Amygdala (tissue), 56 donors: ENCODE measurements at places on chromosomes 1 and 21.

GRCh38 chr1:245396615-245397014 is 241.8 kb downstream of the KIF26B start:
- DNase-seq, result no peak

DNA sequence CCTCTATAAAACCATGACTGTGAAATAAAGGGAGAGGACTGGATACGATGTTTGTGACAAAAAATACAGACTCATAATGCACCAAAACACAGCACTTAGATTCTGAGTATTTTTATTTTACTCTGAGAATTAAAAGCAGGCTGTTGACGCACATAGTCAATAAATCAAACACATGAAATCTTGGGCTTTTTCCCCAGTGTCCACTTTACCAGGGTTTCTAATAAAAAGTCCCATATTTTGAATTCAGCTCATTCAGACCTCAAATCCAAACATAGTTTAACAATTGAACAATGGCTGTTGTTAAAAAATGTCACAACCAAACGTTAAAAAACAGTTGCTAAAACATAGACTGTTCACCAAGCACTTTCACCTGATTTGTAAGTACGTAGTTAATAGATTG is 553.4 kb downstream of the LTN1 start:
- DNase-seq, result no peak

GRCh38 chr1:2880812-2881295 is 79.4 kb upstream of the TTC34 start:
- DNase-seq, result no peak

GRCh38 chr1:168260393-168260792 is 20.3 kb upstream of the TBX19 start:
- DNase-seq, result no peak

DNA sequence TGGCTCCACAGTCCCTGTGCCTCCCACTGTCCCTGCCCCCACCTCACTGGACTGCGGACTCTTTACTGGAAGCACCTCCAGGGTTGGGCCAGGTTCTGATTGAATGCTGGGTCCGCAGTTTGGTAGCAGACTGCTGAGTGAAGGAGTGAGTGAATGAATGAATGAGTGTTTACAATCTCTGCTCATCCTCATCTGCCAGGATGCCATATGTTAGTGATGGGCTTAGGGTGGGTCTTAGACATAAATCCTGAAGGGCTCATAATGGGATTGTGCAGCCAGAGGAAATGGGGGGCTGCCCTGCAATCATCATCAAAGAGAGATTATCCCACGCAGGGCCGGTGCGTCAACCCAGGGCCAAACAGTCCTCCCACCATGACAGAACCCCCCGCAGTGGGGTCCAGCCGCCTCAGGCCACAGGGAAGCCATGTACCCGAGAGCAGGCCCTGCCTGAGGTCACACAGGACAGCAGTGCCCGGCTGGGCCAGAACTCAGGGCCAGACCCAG is 26.1 kb downstream of the SLC1A7 start:
- no peak for DNase-seq
